ENCODE measurements at places on chromosomes 2 and 18. TPM values are rescaled to one million over a fixed set of nuclear protein-coding genes. Genes with fewer than 3 reads are reported as not detected.

The SCYGR4 gene
- not detected for total RNA-seq

DNA sequence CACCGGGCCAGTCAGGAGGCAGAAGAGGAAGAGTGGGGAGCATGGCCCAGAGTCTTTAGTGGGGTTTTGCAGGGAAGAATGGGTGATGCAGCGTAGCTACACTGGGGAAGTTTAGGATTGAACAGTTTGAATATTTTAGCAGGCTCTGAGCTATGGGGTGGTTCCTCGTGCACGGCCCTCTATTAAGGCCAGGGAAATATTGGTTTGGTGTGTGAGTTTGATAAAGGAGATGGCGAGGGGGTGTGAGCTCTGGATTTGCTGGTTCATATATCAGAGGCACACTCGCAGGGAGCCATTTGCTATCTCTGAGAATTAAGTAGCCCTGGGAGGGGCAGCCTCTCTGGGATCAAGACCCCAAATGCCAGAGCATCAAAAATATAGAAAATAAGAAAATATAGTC lies 50.1 kb downstream of the BOLA3 start:
- no peaks in the 10 kb centered on the region for H3K4me1 ChIP-seq
- no peak overlapping the region for H3K4me3 ChIP-seq
- H3K27ac ChIP-seq, result no peak overlapping the region
- H3K36me3 ChIP-seq, result peaks cover 56% of the 10 kb centered on the region
- no peaks in the 10 kb centered on the region for H3K27me3 ChIP-seq
- DNase-seq, result no peak

DNA sequence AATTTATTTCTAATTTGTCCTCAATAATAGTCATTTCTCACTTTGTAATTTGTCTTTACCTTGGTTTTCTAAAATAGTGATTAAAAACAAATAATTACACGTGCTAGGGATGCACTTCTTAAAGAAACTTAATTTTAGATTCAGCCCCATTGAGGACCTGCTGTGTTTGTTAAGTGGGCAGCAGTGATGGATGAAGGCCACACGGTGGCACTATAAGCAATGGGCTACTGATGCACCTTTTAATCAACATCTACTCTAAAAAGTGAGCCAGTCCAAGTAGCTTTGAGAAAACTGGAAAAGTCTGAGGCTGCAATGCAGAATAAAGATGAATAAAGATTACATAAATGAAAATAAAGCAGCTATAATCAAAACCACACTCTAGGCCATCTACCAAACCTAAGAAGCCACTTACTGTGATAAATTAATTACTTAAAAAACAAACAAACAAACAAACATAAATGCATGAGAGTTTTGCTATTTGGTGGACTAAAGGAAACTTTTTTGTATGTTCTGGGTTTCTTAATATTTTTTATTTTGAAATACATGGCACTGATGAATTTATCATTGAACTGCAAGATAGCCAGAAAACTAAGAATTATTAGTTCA lies 89.3 kb downstream of the PDE11A start:
- no peak overlapping the region for H3K4me3 ChIP-seq
- no peaks in the 10 kb centered on the region for H3K4me1 ChIP-seq
- no peak for DNase-seq
- no peaks in the 10 kb centered on the region for H3K36me3 ChIP-seq

DNA sequence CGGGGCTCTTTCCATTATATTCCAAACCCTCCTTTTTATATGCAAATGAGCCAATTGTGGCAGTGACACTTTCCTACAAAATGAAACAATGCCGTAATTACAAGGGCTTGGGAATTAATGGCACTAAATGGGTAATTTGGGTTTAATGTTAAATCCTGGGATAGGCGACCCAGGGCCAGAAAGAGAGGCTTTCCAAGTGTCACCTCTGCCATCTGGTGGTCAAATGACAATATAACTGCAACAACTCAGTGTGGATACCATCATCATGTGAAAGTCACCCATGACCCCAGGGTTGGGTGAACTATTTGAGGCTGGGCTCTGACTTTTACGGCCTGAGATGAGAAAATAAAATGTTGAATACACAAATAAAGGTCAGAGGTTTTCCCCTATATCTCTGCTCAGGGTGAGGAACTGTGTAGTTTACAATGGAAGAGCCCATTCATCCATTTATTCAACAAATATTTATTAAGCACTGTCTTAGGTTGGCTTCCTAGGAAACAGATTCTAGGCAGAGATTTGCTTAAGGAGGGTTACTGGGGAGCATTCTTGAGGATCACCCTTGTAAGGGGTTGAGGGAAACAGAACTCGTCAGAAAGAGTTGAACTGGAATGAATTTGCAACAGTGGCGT lies 13.6 kb upstream of the THADA start:
- H3K36me3 ChIP-seq, result no peaks in the 10 kb centered on the region
- H3K27ac ChIP-seq, result no peak overlapping the region
- no peaks in the 10 kb centered on the region for H3K27me3 ChIP-seq
- H3K4me3 ChIP-seq, result no peak overlapping the region
- H3K4me1 ChIP-seq, result peaks cover 5% of the 10 kb centered on the region
- no peak for DNase-seq

DNA sequence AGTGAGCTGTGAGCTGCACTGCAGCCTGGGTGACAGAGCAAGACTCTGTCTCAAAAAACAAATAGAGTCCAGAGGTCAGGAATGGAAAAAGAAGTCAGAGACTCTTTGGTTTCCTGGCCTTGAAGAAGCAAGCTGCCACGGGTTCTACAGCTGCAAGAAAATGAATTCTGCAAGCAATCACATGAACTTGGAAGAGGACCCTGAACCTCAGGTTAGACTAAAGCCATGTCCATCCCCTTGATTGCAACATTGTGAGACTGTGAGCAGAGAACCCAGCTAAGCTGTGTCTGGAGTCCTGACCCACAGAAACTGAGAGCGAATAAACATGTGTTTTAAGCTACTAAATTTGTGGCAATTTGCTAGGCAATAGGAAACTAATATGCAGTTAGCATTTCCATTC lies 12.9 kb upstream of the MIB1 start:
- no peaks in the 10 kb centered on the region for H3K27me3 ChIP-seq
- H3K27ac ChIP-seq, result no peak overlapping the region
- H3K36me3 ChIP-seq, result no peaks in the 10 kb centered on the region
- DNase-seq, result no peak

Measured in esophagus muscularis mucosa (tissue), 4 donors.